ENCODE measurements at places on chromosomes 2 and 18.

DNA sequence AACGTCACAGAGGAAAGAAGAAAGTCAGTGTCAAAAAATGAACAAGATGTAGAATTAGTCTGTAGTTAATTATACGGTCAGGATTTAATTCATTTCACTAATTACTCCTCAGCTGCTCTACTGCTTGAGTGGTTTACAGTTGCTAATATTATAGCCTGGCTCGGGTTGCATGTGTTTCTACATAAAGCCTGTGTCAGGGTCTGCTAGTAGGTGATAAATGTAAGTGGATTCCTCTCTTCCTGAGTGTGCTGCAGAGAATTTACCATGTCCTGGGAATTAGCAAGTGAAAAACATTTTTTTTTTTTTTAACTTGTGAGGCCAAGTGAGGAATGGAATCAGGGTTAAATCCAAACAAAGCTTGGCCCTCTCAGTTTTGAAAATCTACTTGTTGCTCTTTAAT lies 622.6 kb downstream of the EPHA4 start:
- no peak for DNase-seq

GRCh38 chr18:703213-703967 lies 9.0 kb downstream of the ENOSF1 start:
- DNase-seq, result no peak

DNA sequence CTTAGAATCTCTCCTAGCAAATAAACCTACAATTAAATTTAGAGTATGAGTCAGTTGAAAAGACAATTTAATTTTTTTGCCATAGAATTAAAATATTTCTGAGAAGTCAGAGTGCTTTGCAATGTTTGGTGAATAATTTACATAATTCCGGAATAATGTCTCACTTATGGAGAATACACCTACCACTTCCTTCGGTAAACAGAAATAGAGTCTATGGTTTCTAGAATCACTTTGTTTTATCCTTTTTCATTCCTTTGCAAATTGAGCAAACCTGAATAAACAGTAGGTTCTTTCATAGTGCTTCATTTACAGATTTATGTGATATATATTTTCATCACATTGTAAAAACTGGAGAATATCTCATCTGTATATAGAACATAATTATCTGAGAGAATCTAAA lies 211.7 kb downstream of the PMAIP1 start:
- no peak for DNase-seq

DNA sequence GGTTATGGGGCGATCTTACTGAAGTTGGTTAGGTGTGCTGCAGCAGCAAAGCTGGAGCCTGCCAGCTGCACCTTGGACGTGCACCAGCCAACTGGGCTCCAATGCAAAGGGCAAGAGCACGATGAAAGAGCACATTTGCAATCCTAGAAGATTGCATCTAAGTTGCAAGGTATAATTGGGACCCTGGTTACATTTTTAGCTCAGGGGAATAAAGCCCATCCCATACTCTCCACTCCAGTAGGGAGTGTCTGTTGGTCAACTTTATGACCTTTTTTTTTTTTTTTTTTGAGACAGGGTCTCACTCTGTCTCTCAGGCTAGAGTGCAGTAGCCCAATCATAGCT lies 22.2 kb upstream of the GPR55 start:
- no peak for DNase-seq

DNA sequence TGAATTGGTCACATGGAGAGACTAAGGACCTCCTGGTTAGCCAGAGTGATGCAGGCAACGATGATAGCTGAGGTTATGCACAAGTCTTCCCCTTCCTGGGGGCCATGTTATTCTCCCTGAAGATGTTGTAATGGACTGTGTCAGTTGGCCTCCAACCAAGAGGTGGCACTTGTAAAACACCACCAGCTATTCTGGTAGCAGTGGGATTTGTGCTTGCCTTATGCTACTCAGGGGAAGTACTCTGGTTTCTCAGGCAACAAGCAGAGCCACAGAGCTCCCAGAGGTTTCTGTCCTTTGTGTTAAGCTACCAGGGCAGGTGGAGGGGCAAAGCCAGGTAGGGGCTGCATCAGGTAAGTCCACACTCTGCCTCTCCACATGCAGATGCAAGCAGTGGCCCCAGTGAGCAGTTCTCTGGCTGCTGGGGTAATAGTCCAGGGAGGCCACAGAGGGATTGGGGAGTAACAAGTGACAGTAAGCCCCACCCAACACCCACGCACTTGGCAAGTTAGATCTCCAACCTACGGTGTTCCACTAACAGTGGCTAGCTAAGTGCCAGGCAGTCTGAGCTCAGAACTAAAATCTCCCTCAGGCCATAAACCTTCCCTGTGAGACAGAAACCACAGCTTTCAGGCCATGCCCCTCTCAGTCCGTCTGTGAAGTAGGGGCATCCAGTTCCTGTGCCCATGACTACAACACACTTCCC lies 99.7 kb downstream of the RND3 start:
- DNase-seq, result no peak
